ENCODE measurements at places on chromosomes 6 and 20. TPM values are rescaled to one million over a fixed set of nuclear protein-coding genes. Genes with fewer than 3 reads are reported as not detected.

FAM110A gene
- 3.5 TPM for total RNA-seq

CYP21A2 gene
- not detected for total RNA-seq

TRIM40 gene
- total RNA-seq = not detected

PPP1R16B gene
- 210 TPM for total RNA-seq

C20orf204 gene
- 3.9 TPM for total RNA-seq

SOX18 gene
- total RNA-seq = 52.4 TPM

RWDD2A gene
- 3.6 TPM for total RNA-seq

TMC2 gene
- total RNA-seq = not detected

TFAP2D gene
- total RNA-seq = not detected

SMLR1 gene
- total RNA-seq = not detected

CUL9 gene
- 31.7 TPM for total RNA-seq

TRIM27 gene
- total RNA-seq = 81.0 TPM

PPIL6 gene
- total RNA-seq = 0.57 TPM

C20orf141 gene
- total RNA-seq = not detected

VAPB gene
- 17.4 TPM for total RNA-seq

DNAH8 gene
- total RNA-seq = under 0.01 TPM

LAMA4 gene
- 792 TPM for total RNA-seq

SGK2 gene
- total RNA-seq = not detected

C20orf144 gene
- 0.10 TPM for total RNA-seq

All from vein endothelial cell (primary cell).